ENCODE measurements at places on chromosomes 2 and 18.

DNA sequence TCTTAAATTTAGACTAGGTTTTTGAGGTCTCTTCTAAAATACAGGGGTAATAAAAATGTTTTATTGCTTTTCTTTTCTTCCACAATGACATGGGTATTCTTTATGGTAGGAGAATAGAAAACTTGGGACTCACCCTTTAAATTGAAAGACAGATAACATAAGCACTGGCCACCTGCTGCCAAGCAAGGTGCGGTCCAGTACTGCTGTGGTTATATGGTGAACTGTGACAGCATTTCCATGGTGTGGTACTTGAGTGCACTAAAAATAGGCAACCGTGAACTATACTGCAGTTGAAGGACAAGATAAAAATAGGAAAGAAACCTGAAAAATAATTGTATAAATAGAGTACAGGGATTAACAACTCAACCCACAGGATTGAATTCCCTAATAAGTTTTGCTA lies 54.4 kb upstream of the GRB14 start:
- no peak for DNase-seq

- DNase-seq = no peak
Observed at GRCh38 chr18:7601936-7602335, 34.8 kb downstream of the PTPRM start.

DNA sequence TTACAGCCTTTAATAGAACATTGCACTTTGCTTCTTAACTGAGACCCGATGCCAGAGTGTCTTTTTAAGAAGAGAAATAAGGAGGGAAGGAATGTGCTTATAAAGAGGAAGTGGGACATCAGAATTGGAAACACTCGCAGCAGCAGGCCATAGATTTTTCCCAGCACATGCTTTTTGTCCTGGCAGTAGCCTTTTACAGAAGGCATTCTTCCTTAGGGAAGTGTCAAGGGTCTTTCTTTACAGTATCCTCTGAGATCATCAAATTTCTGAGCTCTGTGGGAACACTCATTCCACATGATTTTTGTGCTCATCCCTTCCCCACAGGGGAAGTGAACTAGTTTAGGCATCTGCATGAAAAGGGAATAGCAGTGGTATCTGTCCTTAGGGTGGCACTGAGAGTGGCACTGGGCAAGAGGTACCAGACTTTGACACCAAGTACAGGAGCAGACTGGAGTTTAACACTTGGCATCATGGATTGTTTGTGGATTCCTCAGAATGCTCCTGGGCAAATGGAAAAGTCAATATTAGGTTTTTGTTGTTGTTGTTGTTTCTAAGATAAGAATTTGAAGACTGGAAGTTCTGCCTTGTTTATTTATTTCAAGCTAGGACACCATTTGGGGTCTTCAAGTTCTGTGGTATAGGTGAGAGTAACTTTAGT lies 4.1 kb downstream of the MYO1B start:
- no peak for DNase-seq

DNA sequence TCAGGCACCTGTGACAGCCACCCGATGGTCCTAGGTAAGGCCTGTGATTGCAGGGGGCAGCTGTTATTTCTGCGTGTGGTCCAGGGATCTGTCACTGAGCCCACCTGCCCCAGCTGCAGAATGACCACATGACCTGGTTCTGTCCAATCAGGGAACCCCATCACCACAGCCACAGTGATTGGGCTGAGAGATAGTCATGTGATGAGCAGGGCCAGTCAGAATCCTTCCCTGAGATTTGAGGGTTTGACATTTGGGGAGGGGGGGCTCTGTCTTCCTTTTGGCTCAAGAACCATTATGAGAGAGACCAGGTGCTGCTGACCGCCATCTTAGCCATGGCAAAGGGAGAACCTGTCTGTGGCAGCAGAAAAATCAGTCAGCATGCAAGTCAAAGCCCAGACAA lies 147.2 kb downstream of the SMAD7 start:
- DNase-seq = no peak

DNA sequence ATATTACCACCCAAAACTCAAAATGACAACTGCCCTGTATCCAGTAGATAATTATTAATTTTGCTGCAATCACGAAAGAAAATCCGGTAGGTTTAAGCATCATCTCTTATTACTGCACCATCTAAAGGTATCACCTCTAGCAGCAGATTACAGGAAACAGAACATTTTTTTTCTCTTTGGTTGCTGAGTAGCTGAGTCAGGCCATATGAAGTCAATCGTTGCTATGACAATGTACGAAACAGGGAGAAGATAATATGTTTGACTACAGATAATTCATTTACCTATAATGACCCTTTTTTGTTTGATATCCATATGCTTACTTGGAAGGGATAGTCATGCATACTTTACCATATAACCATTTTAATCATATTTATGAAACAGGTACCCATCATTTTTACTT lies 831.6 kb upstream of the CHAC2 start:
- DNase-seq = no peak

DNA sequence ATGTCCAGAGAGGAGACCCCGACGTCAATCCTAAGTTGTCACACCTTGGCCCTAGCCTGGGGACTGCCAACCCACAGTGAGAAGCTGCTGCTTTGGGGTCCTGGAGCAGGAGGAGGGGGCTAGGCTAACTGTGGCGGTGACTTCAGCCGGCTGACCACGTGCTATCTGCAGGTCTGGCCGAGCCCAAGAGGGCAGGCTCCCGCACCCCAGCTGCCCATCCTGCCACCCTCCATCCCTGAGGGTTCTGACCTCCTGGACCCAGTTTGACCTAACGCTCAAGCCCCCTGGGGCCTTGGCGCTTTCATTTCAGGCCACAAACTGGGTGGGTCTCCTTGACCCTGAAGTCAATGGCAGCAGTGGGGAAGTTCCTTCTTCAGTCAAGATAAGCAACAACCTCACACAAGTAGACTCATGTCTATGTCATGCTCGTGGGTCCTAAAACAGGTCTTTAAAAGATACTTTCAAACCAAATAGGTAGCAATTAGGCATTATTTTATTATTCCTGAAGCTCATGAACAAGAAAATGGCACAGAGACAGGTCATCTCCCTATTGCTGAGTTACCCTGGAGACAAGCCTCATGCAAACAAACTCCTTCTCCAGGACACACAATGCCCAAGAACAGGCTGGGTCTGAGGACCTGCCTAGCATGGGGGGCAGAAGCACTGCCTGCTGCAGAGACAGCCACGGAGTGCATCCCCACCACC lies 2.3 kb downstream of the HES6 start:
- DNase-seq = no peak

- no peak for DNase-seq
Observed at GRCh38 chr2:100281521-100282438, 40.5 kb downstream of the LONRF2 start.

- DNase-seq = no peak
Observed at GRCh38 chr2:60516383-60516811, 37.1 kb downstream of the BCL11A start.

GRCh38 chr18:1746131-1746530 lies 825.2 kb downstream of the METTL4 start:
- no peak for DNase-seq

DNA sequence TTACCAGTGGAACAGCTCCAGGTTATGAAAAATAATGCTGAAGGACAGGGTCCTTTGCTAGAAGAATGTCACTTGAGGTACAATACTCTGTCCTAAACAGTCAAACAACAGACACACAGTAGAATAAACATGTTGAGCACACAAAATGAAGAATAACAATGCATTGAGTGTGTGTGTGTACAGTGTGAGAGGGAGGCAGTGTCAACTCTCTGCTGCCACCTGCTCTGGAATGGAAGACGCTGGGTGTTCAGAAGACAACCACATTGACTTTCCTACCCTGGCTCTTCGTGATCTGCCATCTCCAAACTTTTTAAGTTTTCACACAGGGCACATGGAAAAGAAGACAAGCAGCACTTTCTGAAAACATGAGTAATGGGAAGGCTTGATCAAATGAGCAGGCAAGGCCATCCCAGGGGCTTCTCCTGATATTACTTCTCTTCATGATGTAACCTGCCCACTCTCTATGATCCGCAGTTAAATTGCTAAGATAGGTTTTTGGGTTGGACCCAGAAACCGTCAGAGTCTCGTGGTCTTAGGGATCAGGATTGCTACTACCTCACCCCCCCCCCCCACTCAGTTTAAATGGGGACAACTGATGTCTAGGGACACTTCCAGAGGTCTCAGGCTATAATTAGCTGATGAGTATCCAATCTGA lies 533.2 kb upstream of the TNP1 start:
- DNase-seq = no peak

DNA sequence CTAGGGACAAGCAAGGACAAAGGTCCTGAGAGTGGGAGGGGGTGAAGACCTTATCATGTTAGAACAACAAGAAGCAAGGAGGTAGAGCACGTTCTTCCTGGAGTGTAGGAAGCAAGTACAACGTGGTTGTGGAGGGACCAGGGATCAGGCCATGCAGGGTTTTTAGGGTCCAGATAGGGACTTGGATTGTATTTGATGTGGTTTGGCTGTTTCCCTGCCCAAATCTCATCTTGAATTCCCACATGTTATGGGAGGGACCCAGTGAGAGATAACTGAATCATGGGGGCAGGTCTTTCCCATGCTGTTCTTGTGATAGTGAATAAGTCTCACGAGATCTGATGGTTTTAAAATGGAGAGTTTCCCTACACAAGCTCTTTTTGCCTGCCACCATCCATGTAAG lies 53.2 kb downstream of the ICA1L start:
- DNase-seq = no peak

DNA sequence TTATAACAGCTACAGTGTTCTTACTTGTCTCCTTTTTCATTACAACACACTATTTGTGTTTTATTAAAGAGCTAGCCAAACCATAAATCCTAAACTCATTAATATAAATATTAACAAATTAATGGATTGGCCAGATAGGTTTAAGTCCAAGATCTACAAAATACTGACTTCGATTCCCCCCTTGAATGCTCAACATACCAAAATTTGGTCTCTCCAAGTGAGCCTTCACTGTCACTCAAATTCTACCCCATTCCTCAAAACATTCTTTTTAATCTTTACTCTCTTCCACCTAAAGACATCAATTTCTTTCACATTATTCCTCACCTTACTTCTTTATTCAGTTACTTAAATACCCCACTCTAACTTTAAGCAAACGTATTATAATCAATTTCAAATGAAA lies 281.5 kb downstream of the ICOS start:
- DNase-seq = no peak

- DNase-seq = no peak
Observed at GRCh38 chr2:165852394-165852793, 58.3 kb upstream of the GALNT3 start.

GRCh38 chr18:13136904-13137669 lies 81.5 kb upstream of the LDLRAD4 start:
- DNase-seq = peak; percentile 28

GRCh38 chr2:220969348-220969747 lies 602.8 kb downstream of the EPHA4 start:
- DNase-seq = no peak

DNA sequence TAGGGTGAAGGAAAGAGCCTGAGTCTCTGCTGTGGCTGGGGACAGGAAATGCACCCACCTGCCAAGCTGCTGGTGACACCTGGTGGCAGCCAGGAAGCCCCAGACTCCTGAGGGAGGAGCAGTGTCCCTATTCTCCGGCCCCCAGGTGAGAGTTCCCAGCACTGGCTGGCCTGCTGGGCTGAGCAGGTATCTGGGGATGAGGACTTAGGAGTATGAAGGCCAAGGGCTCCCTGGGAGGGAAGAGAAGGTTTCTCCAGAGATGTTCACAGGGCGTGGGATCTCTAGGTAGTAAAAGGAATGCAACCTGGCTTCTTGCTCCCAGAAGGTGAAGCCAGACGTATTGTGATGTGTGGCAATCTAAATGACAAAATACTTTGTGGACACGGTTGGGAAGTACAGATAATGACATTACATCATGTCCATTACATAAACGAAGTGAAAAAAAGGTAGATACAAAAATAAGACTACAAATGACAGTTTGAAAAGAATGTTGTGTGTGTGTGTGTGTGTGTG lies 75.8 kb upstream of the SLC1A4 start:
- no peak for DNase-seq

DNA sequence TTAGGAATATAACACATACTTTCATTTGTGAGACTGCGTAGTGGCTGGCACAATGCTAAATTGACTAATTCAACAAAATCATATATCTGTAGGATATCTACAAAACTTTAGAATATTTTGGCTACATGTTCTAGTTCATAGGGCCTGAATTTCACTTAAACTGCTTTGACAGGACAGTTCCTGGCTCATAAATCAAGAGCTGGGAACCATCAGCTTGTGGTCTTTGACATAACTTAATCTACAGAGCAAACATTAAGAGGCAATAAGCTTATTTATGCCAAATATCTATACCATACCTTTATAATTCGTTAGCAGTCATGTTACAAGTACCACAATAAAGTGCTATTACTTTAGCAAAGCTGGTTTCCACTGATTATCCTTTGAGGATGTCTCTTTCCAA lies 83.5 kb downstream of the ROCK2 start:
- DNase-seq = no peak

- DNase-seq = no peak
Observed at GRCh38 chr18:59127047-59127446, 12.6 kb upstream of the SEC11C start.

DNA sequence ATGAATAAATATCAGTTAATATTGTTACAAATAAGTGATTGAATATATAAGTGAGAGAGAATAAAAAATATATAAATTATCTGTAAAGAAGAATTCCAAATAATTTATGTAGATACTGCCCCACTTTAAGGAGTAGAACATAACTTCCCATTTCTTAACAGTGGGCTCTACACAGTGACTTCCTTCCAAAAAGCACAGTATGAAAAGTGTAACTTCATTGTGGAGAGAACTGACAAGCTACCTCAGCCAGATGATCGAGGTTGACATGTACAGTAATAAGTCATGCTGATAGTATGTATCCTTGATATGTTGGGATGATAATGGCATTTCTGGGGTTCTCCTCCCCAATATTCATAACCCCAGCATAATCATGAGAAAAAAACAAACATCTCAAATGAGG lies 191.9 kb upstream of the FN1 start:
- no peak for DNase-seq
